H54 (cell line): ENCODE measurements at places on chromosomes 12 and 14.
A peak's percentile ranks its signal among the peaks of the same experiment; 100 is the strongest.

DNA sequence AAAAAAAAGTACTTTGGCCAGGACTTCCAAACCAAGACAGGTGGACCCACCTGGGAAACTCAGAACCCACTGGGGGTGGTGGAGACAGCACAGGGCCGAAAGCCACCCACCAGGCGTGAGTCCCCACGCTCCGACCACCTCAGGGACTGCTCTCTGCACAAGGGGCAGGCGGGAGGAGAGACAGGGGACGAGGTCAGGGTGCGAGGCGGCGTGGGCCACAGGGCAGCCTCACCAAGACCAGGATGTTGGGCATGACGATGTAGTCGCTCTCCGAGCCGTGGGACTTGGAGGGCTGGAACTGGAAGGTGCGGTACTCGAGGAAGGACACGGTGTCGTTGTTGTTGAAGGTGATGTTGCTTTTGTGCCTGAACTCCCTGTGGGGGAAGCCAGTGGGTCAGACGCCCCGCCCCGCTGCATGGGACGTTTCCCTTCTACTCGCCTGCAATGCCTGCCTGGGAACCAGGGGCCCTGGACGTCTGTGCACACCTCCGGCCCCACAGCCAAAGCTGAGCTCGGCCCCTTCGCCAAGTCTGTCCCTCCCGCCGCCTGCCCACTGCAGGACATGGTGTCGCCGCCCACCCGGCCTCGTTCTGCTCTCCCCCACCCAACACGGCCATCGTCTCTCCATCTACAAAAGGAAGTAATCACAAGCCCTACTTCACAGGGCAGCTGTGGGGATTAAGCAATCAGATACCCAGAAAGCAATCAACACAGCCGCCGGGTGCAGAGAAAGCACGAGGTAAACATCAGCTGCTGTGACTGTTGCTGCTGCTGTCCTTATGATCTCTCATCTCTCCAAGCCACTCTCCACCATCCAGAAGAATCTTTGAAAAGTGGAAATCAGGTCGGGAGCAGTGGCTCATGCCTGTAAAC lies 48.7 kb downstream of the SCARB1 start:
- no peak for DNase-seq

- peak; percentile 93 for DNase-seq
These were observed at the start of gene C1QL4 for GRCh38 chr12:49336645-49337584. Gene C1QL4 (minus strand): TSS chr12:49337188. CDS start chr12:49336477, 711 bp downstream.

DNA sequence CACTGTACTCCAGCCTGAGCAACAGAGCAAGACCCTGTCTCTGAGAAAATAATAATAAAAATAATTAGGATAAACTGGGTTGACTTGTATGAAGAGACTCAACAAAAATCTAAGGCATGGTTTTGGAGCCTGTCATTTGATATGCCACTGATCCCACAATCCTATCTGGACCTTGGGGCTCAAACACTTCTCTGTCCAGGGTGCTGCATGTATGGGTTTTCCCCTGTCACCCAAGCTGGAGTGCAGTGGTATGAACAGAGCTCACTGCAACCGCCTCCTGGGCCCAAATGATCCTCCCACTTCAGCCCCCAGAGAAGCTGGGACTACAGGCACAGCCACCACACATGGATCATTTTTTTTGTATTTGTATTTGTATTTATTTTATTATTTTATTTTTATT lies 5.3 kb upstream of the VSIG10 start:
- DNase-seq, result no peak

- DNase-seq, result no peak
These were observed 331.2 kb upstream of the FBXO33 start for GRCh38 chr14:39763402-39763890.

- no peak for DNase-seq
These were observed 74.4 kb downstream of the POLR3B start for GRCh38 chr12:106431839-106432411.

GRCh38 chr12:19759227-19759626 lies 319.9 kb downstream of the AEBP2 start:
- DNase-seq, result no peak

DNA sequence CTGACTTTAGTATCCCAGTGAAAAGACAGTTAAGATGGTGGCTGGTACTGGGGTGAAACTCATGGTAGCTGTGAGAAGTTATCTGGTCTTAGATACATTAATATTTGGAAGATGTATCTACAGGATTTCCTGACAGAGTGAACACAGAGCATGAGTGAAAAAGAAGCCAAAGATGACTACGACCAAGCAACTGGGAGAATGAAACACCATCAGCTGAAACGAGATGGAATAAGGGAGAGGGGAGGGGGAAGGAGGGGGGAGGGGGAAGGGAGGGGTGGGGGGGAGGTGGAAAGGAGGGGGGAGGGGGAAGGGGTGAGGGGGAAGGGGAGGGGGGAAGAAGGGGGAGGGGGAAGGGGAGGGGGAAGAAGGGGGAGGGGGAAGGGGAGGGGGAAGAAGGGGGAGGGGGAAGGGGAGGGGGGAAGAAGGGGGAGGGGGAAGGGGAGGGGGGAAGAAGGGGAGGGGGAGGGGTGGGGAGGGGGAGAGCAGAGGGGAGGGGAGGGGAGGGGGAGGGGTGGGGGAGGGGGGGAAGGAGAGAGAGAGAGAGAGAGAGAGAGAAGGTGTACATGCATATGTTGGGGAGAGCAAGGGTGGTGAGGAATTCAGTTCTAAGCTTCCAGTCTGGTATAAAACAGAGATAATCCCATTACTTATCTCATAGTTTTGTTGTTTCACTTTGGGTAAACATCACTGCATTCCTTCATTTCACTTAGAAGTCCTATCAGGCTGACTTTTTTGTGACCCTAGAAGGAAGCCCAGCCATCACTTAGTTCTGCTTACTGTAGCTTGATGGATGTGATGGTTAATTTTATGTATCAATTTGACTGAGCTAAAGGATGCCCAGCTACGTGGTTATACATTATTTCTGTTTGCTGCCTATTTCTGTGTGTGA lies 73.9 kb downstream of the SPPL3 start:
- no peak for DNase-seq

DNA sequence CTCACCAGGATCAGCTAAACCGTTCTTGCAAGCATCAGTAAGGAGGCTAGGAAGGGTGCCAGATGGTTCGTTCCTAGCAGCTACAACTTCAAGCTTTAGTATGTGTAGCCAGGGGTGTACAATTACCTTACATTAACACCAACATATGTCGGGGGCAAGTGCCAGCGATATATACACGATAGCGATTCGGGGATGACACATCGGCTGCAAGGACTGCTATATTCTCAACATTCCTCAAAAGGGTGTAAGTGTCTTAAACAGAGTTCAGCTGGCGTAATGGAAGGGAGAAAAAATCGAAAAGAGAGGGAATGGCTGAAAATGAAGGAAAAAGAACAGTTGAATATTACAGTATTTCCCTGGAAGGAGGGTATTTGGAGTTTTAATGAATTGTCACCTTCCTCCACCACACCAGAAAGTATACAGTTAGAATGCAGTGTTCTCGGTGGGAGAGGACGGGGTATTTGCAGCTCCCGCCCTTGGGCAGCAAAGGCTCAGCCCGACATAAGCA lies 545 bp downstream of the LIMA1 start:
- DNase-seq, result peak; percentile 42

DNA sequence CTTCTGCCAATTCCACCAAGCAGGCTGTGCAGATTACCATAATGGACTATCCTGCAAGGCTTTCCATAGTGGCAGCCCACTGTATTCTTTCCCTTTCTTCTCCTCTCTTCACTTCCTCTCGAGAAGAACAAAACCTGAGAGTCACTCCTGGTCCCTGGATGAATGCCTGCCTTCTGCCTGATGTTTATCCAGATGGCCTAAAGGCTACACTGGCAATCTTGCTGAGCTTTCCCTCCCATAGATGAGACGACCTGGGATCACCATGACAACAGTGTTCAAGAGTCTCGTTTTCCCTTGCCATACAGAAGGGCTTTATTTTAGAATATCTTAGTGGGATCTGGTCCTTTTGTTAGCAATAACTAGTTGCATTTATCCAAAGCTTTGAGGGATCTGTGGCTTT lies 142.3 kb downstream of the RTN1 start:
- DNase-seq, result no peak

GRCh38 chr12:14927267-14927666 lies 11.1 kb downstream of the ERP27 start:
- no peak for DNase-seq

- DNase-seq, result no peak
These were observed 1.8 kb upstream of the RNASE4 start for GRCh38 chr14:20682435-20683124.
